ENCODE measurements at places on chromosomes 2 and 18.

DNA sequence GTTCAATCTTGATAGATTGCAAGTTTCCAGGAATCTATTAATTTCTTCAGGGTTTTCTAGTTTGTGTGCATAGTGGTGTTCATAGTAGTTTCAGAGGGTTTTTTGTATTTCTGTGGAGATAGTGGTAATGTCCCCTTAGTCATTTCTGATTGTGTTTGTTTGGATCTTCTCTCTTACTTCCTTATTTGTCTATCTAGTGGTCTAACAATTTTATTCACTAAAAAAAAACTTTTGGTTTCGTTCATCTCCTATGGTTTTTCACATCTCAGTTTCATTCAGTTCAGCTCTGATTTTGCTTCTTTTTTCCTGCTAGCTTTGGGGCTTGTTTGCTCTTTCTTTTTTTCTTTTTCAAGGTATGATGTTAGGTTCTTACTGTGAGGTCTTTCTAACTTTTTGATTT, 94.5 kb downstream of the SNTG2 start:
- no peak for DNase-seq

DNA sequence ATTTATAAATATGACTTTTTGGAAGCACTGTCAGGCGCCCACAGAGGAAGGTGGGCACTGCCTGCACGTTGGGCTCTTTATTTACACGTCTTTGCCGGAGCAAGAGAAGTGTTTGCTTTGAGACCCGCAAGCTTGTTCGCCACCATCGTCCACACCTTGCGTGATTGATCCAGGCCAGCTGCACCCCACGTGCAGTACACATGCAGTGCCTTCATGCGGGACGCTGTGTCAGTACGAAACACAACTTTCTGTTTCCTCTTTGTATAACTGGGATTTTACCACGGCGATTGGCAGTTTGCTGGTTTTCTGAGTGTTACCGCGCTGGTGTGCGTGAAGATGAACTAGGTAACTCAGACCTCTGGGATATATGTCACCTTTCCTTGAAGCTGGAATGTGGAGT, 571.0 kb upstream of the SALL3 start:
- no peak for DNase-seq

DNA sequence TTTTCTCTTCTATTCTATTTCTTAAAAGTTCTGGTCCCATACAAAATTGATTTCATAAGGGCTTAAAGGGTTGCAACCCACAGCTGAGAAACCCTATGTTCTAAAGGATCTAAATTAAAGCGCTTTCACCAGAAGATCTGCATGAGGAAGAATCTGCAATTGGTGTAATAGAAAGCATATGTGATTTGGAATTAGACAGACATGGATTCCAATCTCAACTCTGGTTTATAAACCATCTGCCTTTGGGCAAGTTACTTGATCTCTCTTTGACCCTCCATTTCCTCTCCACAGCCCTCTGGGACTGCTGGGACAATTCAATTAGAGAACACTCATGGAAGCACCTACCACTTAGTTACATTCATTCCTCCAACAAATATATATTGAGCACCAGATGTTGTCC, 178.7 kb downstream of the ANTXR1 start:
- no peak for DNase-seq

DNA sequence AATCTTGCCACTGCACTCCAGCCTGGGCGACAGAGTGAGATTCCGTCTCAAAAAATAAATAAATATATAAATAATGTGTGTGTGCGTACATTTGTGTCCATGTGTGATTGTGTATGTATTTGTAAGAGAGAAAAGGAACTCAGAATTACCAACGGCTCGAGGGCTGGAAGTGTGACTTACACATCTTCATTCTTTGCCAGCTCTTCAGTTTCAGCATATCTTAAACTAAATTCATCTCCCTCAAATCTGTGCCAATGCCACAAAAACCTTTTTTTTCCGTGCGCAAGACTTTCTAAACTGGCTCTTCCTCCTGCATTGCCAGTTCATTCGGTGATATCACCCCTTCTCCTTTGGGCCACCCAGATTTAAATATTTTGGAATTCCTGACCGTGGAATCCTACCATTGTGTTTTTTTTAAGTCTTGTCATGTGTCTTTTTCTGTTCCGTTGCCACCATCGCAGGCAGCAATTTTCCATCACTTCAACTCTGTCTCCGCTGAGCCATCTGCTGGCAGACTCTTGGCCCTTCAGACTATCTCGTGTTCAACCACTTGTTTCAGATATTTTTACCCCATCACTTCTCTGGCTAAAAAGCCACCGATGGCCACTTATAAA, 77.0 kb upstream of the ZNF532 start:
- DNase-seq = no peak

GRCh38 chr2:166494140-166494624, at the start of gene SCN7A:
Gene SCN7A, minus strand, starts transcription at chr2:166494249. Its CDS starts 16,553 bp downstream, at chr2:166477696.
- DNase-seq = no peak

- DNase-seq = no peak
Observed at GRCh38 chr2:54853616-54854310, 130.3 kb downstream of the EML6 start.

GRCh38 chr18:78971511-78972245, 7.9 kb upstream of the SALL3 start:
- DNase-seq = no peak

DNA sequence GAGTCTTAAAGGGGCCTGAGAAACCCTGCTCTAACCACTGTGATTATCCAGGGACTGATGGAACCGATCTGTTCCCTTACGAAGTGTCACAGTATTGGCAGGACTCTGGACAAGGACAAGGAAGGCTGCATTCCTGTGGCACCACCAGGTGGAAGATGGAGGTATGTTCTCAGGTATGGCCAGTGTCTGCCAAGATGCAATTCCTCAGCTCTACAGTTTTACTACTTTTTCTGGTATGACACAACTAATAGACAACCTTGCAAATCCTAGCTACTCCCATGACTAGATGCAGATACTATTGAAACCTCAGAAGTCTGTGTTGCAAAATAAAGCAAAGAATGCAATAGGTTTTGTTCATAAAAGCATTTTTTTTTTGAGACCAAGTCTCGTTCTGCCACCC, 14.6 kb downstream of the RAB31 start:
- DNase-seq = peak; percentile 7
